ENCODE measurements at places on chromosomes 2 and 18.
A peak's percentile ranks its signal among the peaks of the same experiment; 100 is the strongest.

DNA sequence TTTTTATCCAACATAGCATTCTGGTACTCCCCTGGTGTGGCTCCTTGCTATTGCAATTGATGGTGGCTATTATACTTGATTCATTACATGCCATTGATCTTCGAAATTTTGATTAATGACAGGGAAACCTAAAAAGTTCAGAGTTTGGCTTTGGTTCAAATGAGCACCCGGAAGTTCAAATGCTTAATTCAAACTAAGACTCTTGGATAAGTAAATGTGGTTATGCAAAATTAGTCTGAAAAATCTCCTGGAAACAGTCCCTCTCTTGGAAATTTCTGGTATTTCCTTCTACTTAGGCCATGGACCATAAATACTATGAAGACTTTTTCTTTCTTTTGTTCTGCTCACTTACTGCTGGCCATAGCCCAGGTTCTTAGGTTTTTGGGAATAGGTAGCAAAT lies 65.3 kb upstream of the SMIM21 start:
- no peak for DNase-seq

GRCh38 chr2:5562426-5562825 lies 129.8 kb upstream of the SOX11 start:
- DNase-seq = no peak

DNA sequence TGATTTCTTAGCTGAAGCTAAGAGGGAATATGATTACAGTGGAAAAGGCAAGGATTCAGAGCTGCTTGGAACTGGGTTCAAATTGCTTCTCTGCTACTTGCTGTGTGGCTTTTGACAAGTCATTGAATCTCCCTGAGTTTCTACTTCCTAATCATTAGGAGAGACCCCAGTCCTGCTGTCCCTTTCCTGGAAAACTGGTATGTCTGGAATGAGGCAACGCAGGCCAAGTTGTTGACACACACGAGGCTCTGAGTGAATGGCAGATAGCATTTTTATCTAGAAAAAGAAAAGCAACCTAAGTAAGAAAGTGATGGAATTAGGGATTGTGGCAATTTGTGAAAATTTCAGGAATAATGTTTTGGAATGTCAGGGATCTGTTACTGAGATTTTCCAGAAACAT lies 123.6 kb downstream of the LPIN1 start:
- DNase-seq = no peak

DNA sequence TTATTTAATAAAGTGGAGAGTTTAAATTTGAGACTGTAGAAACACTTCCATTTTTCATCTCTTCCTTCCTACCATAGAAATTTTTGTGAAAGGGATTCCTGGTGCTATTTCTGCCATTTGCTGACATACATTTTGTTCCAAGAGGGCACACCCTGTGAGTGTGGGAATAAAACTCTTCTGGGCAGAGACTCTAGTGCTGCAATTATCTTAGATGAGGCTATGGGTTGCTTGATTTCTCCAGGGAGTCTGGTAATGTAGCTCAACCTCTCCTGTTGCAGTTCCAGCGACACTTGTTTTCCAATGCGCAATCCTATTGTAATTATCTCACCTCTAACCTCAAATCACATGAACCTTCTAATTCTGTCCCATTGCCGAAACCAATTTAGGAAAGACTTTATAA lies 60.1 kb upstream of the ZSWIM2 start:
- no peak for DNase-seq

GRCh38 chr2:49843314-49843713 lies 689.0 kb upstream of the FSHR start:
- DNase-seq = no peak

GRCh38 chr2:212465456-212465855 lies 73.1 kb downstream of the ERBB4 start:
- no peak for DNase-seq

GRCh38 chr18:58473071-58473470 lies 155.8 kb downstream of the ALPK2 start:
- DNase-seq = no peak

DNA sequence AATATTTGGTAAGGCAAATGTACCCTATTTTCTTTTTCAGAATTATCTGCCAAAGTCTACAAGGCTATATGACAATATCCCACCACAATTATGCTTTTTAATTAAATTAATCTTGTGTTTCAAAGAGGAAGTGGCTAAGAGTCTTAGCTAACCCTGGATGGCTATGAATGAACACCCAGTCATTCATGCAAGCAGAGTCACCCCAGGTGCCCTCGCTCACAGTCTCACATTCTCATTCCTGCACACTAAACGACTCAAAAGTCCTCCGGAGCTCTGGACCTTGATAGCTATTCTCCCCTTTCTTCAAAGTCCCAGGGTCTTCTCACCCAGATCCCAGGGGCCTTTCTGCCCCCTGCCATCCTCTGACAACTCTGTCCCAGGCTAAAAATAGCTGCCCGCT lies 42.1 kb upstream of the MRPL19 start:
- DNase-seq = no peak

DNA sequence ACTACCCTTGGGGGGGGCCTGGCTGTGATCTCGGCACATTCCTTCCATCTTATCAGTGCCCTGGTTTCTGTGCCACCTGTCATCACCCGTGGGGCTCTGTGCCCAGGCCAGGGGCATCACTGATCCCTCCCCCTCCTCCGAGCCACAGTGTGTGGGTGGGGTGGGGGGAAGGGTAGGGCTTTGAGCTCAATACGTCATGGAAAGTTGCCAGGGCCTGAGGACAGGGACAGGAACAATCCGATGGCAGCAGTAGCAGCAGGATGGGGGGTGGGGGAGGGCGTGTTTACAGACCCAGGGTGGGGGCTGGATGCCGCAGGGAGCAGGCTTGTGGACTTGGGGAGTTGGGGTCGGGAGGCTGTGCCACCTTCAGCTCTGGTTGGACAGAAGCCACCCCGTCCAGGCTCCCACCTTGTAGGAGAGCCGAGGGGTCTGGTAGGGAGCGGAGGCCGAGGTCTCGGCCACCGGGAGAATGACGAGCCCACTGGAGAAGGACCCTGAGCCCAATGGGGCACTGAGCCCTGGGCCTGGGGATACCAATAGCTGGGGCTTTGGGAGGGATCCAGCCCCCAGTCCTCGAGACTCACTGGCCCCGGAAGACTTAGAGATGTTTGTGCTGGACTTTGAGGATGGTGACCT lies 3.5 kb downstream of the SLC4A3 start:
- no peak for DNase-seq

- no peak for DNase-seq
Measured at GRCh38 chr2:48189552-48190228, 283.4 kb upstream of the FBXO11 start.

DNA sequence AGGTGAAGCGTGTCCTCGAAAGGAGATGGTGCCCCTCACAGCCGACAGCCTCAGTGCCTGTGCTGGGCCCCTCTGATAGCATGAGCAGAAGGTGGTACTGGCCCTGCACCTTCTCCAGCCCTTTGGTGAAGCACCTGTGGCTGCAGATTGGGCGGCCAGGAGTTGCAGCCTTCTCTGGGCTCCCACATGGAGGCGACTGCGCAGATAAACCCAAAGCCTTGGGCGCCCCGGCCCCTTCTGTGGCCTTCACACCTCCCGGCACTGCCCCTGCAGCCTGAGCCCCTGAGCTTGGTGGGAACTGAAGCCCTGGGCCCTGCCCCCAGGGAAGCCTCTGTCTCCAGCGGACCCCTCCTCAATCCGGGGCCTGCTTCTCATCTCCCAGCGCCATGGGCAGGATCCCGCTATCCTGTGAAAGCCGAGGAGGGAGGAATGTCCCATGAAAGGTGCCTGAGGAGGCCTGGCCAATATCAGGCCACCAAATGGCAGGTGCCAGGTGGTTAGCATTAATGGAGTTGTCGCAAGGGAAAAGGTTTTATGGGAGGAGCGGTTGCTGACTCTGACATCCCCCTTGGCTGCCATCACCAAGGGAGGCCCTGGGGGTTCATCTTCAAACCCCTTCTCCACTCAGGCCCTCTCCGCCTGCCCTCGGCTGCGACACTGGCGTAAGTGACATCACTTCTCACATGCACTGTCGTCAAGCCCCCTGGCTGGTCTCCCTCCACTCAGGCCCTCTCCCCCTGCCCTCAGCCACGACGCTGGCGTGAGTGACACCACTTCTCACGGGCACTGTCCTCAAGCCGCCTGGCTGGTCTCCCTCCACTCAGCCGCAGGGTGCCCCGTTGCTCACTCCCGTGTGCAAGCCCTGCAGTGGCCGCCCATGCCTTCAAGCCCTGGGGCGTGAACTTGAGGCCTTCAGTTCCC lies 62.4 kb downstream of the DDX1 start:
- no peak for DNase-seq

DNA sequence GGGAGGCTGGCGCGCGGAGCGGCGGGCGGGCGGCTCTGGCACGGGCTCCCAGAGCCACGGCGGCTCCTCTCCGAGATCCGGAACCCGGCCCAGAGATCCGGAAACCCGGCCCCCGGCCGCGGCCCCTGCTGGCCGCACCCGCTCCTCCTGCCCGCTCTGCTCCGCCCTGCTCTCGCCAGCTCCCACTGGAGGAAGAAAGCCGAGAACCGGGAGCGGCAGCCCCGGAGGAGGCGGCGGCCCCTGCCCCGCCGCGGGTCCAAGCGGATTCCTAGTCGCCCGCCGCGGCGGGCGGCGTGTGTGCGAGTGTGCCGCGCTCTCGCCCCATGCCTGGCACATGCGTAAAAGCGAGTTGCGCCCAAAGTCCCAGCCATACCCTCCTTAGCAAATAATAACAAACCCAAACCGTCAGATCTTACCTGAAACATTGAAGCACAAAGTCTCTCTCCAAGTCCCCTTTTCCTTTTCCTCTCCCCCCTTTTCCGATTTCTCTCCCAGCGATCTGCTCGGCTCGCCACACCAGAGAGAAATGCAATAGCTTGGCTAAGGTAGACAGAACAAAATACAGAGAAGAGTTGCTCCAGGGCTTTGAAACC lies 108.7 kb upstream of the KCTD1 start:
- DNase-seq = peak; percentile 79

GRCh38 chr2:214577769-214578168 lies 166.9 kb downstream of the VWC2L start:
- no peak for DNase-seq

- no peak for DNase-seq
Measured at GRCh38 chr2:191155608-191156071, 4.8 kb upstream of the STAT4 start.

DNA sequence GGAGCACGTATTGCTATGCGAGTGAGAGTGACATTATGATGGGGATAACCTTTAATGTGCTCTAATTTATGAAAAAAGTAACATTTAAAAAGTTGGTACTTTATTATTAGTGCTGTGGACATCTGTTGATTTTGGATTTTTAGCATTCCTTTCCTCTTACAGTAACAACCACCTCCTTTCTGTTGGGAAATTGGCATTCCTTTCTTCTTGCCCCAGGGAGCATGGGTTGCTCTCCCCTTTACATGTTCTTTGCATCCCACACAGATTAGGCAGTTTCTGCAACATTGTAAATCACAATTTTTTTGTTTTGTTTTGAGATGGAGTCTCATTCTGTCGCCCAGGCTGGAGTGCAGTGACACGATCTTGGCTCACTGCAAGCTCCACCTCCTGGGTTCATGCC lies 300.2 kb downstream of the LPIN1 start:
- DNase-seq = no peak

GRCh38 chr18:34370704-34371395 lies 146.1 kb upstream of the NOL4 start:
- DNase-seq = no peak

DNA sequence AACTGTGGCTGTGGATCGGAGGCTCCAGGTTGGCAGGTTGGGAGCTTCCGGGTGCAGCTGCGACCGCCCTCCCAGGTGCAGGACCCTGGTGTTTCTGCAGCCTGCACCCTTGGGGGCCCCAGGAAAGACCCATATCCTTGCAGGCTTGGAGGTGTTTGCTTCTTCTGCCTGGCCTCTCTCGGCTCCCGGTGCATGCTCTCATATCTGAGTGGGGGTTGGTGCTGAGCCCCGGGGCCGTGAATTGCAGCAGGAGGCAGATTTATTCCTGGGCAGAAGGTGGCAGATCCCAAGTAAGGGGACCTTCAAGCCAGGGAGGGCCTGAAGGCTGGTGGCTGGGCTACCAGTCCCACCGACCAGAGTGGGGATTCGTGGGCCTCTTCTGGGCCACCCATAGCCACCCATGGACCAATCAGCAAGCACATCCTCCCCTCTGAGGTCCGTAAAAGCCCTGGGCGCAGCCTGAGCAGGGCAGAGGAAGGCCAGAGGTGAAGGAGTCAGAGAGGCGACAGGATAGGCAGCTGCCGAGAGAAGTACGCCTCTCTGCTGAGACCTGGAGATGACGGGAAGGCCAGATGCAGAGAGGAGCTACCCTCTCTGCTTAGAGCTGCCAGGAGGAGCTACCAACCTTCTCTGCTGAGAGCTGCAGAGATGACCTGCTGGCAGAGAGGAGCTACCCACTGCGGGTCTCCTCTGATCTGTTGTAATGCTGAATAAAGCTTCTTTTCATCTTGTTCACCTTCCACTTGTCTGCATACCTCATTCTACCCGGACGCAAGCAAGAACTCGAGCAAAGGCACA lies 1279.0 kb upstream of the LRRTM1 start:
- DNase-seq = no peak

DNA sequence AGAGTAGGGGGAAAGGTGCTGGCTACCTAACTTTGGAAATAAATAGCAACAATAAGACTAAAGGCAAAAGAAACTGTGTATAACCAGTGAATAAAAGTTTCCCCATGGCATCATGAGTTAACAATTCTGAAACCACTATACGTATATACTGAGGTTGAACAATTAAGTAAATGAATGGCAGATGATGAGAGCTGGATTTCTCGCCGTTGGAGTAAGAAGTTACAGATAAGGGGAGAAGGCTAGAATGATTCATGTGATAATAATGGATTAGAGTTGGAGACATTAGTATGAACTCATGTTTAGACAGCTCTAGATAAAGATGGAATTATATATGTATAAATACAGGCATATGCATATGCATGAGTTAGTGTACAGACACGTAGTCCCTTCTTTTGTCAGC lies 152.7 kb downstream of the UBR3 start:
- no peak for DNase-seq

DNA sequence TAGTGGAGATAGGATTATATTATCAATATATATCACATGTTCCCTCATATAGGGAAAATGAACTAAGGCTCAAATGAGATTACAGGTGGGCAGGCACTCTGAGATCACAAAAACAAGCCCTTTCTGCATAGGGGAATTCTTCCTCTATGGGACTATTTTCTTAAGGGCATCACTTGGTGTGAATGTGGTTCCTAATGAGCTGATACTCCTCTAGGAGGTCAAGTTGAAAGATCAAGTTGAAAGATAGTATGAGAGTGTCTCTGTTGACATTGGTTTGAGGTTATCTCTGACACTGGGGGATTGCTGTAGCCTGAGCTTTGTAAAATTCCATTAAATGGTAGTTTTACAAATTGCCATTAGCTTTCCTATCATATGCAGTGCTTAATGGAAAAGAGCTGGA lies 270.4 kb downstream of the PRKCE start:
- no peak for DNase-seq

DNA sequence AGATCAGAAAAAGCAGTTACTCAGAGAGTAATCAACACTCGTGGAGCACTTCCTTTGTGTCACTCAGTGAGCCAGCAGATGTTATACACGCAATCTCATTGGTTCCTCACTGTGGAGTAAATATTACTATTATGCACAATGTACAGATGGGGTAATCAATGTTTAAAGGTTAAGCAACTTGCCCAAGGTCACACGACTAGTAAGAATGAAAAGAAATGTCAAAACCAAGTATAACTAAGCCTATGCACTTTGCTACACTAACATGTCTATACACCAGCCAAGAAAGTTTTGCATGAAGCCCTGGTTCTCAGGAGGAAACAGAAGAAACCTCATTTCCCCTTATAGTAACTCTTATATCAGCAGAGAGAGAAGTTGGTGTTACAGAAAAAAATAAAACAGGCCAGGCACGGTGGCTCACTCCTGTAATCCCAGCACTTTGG lies 5.4 kb downstream of the METTL21A start:
- DNase-seq = no peak

GRCh38 chr2:57204364-57204763 lies 842.2 kb upstream of the VRK2 start:
- DNase-seq = no peak

- no peak for DNase-seq
Measured at GRCh38 chr2:172089633-172090032, 4.3 kb downstream of the DLX1 start.
